ENCODE measurements at places on chromosomes 16 and 17. TPM values are rescaled to one million over a fixed set of nuclear protein-coding genes. Genes with fewer than 3 reads are reported as not detected.

DNA sequence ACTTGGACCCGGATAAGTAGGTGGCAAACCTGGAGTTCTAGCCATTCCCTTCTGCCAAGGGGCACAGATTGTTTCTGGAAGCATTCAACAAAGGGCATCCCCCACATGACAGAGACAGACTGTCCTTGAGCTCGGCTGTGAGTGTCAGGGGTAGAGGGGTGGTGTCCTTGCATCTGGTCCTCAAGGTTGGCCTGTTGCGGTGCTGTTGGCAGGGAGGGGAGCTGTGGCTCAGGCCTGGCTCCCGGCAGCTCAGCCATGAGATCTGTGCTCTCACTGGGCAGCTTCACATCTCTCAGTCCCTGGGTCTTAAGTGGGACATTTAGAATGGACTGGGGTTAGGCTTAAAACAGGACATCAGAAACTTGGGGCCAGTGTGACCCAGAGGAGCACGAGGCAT is 20.4 kb downstream of the CCDC182 start:
- DNase-seq: no peak

DNA sequence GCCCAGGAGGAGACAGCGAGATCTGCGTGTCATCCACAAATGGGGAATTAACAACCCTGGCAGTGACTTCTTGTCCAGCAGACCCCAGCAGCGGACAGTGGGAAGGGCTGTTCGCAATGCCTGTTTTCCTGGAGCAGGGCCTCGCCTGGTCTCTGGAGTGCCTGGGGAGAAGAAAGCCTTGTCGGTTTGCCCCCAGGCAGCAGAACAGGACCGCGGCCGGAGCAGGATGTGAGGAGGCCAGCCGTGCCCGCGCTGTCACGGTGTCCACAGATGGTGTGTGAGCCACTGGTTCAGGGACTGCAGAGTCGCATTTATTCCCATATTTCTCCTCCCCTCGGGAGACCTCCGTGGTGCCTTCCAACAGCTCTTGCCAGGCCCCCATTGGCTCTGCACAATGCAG is 68.5 kb upstream of the GSE1 start:
- no peak for DNase-seq

DNA sequence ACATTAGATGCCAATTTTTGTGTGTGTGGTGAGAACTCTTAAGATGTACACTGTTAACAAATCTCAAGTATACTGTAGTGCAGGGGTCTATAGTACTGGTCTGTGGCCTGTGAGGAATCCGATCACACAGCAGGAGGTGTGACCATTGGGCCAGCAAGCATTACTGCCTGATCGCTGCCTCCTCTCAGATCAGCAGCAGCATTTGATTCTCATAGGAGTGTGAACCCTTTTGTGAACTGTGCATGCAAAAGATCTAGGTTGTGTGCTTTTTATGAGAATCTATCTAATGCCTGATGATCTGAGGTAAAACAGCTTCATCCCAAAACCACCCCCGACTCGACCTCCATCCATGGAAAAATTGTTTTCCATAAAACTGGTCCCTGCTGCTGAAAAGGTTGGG is 12.6 kb downstream of the ZNF267 start:
- DNase-seq: no peak

DNA sequence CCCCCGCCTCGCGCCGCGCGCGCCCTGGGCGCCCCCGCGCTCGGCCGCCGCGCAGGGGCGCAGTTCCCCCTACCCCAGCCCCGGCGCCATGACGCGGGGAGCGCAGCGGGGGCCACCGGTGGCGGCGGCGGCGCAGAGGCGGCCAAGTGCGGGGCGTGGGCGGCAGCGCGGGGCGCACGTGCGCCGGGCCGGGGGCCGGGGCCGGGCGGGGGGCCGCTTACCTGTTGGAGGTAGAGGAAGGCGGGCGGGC is 108.3 kb downstream of the ENGASE start:
- DNase-seq: no peak

DNA sequence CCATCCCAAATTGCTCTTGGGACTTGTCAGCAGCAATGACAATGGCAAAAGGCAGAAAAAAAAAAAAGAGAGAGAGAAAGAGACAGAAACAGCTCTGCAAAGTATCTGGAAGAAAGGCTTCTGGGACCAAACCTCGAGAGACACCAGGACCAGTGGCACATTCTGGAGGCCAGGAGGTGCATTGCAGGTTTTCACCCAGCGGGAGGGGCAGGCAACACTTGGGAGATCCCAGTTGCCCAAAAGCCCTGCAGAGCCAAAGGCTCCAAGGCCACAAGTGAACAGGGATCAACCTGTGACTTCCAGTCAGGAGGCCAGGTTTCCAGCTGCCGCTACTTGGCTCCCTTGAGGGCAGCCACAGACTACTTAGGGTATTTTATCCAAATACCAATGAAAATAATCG is 110.8 kb upstream of the CDH5 start:
- no peak for DNase-seq

GRCh38 chr17:37570527-37571093 is 38.6 kb downstream of the SYNRG start:
- DNase-seq: no peak

DNA sequence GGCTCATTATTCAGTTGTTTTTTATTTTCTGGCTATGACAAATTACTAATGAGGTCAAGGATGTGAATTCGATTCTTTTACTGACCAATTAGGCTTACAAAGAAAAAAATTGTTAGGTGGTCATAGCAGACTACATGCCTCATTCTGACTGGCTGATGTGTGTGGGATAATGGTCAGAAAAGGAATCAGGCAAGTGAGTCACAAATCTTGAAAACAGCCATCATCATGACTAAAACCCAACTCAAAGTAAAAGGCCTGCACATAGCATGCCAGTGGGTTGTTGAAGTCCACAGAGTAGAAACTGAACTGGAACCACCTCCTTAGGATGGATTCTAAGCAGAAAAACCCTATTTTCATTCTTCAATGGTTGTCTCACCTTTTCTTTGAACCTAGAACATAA is 8.6 kb downstream of the RPGRIP1L start:
- DNase-seq: no peak

DHRS13 gene
- total RNA-seq: 30.6 TPM

TOP2A gene
- 199 TPM for total RNA-seq

SCGB1C2 gene
- total RNA-seq: not detected

TBCD gene
- 120 TPM for total RNA-seq

TAT gene
- not detected for total RNA-seq

DNA sequence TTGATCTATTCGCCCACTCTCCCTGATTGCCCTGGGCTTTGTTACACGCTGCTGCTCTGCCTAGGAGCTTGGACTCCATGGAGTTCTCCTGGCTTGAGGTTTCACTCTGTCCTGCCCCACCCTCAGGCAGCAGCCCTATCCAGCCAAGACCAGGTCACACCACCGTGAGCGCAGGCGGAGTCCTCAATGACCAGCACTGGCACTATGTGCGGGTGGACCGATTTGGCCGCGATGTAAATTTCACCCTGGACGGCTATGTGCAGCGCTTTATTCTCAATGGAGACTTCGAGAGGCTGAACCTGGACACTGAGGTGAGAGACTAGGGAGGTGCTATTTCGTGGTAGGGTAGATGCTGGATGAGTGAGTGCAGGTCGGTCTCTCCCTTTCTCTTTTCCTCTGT is 3.5 kb downstream of the CNTNAP1 start:
- no peak for DNase-seq

- no peak for DNase-seq
These were observed 7.8 kb upstream of the SRL start for GRCh38 chr16:4249530-4250308.

GRCh38 chr17:75783069-75783783 is 1.4 kb upstream of the UNK start:
- DNase-seq: no peak

DNA sequence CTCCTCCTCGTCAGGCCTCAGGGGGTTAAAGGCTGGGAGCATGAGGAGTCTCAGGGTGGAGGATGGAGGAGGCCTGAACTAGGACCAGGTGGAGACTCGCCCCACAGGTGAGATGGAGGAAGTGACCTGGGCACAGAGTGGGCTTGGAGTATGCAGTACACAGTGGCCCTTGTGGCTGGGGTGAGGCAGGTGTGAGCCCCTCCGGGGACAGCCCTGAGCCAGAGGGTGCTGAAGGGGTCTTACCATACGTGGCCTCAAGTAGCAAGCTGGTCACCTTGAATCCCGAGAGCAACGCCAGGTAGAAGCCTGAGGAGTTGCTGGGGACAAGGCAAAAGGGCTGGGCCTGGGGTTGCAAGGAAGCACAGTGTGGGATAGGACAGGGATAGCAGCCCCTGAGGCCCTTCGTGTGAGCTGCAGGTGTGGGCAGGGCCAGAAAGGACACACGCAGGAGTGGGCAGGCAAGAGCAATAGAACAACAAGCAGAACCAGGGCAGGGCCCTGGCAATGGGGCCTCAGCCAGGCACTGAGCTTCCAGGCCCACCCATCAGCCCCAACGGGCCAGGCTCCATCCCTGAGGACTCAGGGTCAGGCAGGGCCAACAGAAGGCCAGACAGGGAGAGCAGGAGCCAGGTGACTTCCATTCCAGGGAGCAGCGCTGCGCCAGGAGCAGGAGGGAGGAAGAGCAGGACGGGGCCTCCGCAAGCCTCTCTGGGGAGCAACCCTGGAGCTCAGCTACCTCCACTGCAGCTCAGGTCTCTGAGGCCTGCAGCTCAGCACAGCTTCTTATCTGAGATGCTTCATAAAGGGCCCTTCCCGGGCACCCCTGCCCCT is 64.2 kb upstream of the TNRC6C start:
- no peak for DNase-seq

DNA sequence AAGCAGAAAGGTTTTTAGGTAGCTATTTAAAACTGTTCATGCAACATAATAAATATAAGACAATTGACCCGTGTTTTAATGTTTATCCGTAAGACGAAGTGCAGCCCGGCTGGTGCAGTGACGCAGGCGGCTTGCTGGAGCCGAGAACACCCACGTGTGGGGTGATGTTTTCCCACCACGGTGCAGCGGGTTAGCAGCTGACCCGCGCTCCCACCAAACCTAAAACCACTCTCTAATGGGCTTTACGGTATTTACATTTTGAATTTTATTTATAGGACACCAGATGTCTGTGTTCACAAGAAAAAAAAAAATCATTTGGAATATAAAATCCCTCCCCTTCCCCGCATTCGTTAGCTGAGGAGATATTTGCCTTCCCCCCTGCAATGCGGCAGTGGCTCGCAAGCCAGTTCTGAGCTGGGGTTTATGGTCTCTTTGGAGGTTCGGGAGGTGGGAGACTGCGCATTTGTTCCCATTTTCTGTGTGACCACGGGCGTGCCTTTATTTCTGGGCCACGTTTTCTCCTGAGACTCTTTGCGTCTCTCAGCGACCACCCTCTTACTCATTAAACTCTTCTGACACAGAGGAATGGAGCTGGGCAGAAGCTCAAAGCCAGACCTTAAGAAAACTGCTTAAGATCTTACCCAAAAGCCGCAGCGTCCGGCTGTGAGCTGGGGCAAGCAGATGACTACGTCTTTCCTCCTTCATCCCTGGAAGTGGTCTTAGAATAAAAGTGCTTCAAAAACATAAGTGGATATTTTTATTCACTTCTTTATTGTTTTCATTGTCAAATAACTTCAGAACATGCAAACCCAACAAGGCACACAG is 301.1 kb downstream of the IRF8 start:
- no peak for DNase-seq

All from activated T-helper 2 cell treated with anti-CD3 and anti-CD28 coated beads, Interferon-gamma antibody, Interleukin-2, Interleukin-4, amounts not matched to agents 10 μg/mL and 5 μg/mL and 100 μg/mL, durations not matched to agents 14 hours and 24 hours and 36 hours (primary cell).